ENCODE measurements at places on chromosomes 1 and 21.

- peak; percentile 62 for DNase-seq
Measured at GRCh38 chr1:14968251-14968851, 185.2 kb upstream of the TMEM51 start.

DNA sequence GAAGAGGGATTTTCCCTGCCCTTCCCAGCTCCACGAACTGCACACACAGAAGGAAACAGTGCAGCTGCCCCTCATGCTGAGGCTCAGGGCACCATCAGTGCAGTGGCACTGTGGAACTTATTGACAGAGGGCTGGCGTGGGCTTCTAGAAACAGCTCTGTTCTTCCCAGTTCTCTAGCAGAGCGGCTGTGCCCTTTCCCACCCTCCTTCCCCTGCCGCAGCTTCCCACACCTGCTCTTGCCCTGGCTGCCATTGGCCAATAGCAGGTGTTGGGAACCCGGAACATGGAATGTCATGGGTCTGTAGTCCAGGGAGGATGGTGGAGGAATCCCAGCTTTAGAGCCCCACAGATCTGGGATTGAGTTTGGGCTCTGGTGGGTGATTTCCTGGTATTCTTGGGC lies 343.8 kb downstream of the RPS6KC1 start:
- DNase-seq = no peak

- DNase-seq = no peak
Measured at GRCh38 chr1:197786280-197786679, 11.0 kb upstream of the DENND1B start.

- DNase-seq = no peak
Measured at GRCh38 chr1:68210027-68210426, 22.3 kb downstream of the WLS start.

DNA sequence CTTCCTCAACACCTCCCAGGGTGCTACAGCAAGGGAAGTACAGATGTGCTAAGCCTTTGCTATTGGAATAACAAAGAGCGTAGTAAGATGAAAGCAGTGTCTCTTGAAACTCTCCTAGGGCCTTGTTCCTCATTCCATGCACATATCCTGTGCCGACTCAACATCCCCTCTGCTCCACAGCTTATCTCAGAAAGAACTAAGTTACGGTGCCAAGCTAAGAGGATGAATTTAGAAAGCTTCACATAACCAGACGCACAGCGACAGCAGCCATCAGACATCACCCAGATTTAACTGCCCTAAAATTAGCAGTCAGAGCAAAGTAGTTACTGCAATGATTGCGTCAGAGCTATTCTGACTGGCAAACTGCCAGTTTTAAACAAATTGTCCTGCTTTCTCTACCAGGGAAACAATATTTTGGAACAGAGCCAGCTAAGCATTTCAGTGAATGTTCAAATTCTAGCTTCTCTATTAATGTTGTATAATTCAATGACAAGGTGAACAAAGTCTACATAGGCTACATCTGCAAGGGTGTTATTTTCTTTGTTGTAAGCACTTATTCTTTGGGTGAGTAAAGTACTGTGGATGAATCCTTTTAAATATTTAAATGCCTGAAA lies 9.5 kb downstream of the SIPA1L2 start:
- DNase-seq = peak; percentile 41

DNA sequence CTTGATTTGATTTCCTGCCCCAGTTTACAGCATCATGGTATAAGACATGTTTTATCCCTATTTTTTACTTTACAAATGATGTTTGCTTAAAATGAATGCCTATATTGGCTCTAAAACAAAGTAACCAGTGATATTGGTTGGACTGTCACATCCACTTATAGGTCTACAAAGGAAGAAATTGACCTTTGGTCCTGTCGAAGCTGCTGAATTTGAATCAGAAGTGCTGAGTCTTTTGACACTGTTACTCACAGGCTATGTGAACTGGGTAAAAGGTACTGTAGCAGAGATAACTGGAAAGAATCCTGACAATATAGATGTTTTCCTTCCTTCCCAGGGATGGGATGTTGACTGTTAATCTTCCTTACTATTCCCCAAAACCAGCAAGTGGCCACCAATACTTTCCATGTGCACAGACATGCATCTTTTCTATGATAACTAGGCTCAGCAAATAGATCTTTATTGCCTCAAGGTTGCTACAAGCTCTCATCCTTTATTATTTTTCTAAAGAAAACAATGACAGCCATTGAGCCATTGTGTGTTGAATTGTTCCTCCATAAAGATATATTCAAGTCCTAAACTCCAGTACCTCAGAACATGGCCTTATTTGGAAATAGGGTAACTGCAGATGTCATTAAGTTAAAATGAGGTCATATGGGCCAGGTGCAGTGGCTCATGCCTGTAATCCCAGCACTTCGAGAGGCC lies 175.9 kb upstream of the NR5A2 start:
- DNase-seq = no peak

DNA sequence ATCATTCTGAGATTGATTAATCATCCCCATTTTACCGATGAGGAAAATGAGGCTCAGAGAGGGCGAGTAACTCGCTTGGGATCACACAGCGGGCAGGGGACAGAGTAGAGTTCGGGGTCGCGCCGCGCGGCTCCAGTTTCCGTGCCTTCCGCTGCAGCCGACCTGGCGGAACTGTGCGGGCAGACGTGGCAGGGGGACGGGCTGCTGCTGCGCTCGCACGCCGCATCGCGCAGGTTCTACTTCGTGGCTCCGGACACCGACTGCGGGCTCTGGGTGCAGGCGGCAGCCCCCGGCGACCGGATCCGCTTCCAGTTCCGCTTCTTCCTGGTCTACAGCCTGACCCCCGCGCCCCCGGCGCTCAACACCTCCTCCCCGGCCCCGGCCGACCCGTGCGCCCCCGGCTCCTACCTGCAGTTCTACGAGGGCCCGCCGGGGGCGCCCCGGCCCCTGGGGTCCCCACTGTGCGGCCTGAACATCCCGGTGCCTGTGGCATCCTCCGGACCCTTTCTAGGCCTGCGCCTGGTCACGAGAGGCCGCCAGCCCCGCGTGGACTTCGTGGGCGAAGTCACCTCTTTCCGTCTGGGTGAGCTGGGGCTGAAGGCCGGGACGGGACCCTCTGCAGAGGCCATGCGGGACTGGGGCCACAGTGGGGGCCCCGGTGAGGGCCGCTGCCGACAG lies 2.3 kb downstream of the LDLRAD2 start:
- DNase-seq = no peak

DNA sequence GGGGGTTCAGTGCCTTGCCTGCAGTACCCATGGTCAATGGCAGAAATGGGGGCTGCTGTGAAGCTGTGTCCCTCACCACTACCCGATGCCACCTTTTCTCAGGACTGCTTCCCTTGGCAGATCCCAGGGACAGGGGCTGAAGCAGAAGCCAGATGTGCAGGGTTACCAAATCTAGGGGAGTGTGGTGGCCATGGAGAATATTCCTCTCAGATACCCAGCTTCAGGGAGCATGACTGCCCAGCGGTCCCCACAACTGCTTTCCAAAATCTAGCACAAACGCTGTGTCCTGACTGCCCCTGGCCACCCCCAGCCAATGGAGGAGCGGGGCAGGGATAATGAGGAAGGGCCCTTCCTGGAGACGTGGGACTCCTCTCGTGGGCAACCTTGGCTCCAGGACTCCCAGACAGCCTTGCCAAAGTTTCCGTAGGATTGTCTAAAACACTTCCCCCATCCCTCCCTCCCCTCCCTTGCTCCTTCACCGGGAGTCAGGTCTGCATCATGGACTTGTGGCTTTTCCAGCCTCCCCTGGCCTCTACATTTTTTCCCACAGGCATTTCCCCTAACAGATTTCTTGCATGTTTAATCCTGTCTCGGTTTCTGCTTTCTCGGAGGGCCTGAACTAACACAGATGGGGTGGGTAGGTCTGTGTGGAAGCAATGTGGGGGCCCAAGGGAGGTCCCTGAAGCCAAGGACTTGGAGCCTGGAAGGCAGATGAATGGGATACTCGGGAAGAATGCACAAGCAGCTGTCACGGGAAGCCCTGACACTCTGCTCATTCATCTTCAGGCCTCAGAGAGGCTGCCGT lies 80.5 kb downstream of the OMA1 start:
- no peak for DNase-seq

DNA sequence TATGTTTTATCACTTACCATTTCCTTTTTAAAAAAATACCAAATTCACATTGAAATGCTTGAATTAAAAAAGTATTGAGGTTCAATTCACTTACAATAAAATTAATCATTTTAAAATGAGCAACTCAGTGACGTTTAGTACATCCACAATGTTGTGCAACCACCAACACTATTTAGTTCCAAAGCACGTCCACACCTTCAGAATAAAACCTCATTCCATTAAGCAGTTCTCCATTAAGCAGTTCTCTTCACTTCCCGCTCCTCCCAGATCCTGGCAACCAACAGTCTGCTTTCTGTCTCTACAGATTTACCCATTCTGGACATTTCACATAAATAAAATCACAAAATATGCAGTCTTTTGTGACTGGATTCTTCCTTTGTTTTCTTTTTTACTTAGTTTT lies 41.3 kb downstream of the GNG4 start:
- no peak for DNase-seq

GRCh38 chr1:168386949-168387586 lies 106.4 kb downstream of the TBX19 start:
- peak; percentile 62 for DNase-seq

DNA sequence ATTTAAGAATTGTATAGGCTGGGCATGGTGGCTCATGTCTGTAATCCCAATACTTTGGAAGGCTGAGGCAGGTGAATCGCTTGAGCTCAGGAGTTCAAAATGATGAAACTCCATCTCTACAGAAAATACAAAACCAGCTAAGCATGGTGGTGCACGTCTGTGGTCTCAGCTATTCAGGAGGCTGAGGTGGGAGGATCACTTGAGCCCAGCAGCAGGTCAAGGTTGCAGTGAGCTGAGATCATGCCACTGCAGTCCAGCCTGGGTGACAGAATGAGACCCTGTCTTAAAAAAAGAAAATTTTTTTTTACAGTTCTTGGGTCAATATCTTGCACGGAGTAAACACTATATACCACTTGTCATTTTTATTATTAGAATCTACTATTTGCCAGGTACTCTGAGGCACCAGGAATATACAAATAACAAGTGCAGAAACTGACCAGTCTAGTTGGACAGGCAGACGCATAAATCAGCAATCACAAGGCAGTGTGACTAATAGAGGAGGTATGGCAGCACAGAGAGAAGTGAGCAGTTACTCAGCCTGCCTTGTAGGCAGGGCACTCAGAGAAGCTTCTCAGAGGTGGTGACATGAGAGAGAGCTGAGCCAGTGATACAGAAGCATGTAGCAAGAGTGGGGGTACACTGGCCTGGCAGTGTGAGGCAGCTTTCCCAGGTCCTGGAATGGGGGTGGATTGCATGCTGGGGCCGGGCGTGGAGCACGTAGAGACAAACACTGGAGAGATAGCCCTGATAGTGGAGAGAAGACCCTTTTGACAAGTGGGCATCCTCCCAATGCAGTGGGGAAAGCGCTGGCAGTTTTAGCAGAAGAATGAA lies 8.0 kb downstream of the PHLDA3 start:
- DNase-seq = peak; percentile 81

DNA sequence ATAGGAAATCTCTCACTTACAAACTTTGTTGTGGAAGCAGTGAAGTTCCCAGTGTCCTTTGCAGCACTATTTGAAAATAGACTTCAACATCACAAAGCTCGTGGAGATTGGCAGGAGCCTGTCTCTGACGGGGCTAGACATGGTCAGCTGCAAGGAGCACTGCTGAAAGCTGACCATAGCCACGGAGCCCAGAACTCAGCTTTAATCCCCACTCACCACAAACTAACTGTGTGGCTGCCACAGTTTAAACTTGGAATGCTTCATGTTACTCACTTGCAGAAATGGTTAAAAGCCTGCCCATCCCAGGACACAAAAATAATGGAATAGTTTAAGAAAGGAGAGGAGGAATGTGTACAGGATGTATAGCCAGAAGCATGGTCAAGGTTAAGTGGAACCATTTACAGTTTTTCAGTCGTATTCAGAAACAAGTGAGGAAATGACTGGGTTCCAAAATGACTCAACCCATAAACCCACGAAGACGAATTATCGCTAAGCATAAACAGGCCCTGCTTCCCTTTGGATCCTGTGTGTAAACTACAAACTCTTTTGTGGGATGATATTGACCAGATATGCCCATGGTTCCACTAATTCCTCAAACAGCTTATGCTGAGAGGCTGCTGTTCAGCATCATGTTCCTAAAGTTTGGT lies 18.2 kb downstream of the DNALI1 start:
- DNase-seq = no peak

DNA sequence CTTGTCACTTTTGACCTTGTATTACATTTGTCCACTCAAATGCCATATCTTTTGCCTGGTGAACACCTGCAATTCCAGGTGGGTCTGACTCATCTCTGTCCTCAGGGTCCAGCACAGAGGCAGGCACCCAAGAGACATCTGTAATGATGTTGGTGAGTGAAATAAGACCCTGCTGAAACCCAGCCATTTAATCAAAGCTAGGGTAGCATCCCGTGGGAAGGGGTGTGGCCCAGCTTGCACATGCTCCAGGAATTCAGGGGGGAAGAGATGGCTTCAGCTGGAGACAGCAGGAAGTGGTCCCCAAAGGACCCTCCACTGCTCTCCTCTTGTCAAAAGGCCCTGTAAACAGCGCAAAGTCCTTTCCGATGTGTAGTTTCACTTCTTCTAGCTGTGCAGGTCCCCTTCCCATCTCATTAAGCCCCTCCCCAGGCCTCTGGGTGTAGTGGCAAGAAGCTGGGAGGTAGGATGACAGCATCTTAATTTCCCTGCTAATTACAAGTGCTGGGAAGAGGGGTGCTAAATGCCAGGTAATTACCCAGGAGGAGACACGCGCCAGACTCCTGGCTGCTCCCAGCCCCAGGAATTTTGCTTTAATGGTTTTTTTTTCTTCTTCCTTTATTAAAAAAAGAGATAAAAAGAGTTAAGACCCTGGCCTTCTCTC lies 54.4 kb upstream of the TRABD2B start:
- DNase-seq = no peak

GRCh38 chr1:4512636-4513035 lies 141.8 kb upstream of the AJAP1 start:
- no peak for DNase-seq

- no peak for DNase-seq
Measured at GRCh38 chr1:35361638-35362037, 93.1 kb downstream of the ZMYM4 start.

DNA sequence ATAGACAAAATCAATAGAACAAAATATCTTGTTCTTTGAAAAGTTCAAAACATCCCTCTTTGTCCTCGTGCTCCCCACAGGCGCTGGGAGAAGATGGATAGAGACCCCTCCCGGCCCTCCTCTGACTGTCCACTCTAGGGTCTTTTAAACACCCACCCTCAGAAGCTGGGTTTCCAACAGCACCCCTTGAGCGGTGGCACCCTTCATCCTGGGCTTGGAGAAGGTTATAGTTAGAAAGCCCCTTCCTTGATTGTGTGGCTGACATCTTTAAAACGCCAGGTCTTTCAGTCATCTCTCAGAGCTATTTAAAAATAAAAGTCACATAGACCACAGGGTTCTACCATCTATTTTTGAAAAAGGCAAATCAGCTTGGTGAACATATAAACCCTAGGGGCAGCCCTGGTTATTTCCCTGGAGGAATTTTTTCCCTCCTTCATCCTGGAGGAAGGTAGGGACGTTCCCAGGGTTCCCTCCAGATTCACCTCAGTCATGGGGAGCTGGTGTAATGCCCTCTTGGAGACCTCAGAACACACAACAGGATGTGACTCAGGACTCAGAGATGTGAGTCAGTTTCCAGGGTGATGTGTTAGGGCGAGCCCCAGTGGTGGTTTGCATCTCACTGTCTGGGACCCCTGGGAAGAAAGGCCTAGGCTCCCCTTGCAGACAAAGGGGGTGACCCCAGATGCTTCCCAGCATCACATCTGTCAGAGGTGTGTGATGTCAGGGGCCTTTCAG lies 138.5 kb downstream of the CLIC6 start:
- peak; percentile 85 for DNase-seq
